Calu3 (cell line): ENCODE measurements at places on chromosomes 2 and 18.

DNA sequence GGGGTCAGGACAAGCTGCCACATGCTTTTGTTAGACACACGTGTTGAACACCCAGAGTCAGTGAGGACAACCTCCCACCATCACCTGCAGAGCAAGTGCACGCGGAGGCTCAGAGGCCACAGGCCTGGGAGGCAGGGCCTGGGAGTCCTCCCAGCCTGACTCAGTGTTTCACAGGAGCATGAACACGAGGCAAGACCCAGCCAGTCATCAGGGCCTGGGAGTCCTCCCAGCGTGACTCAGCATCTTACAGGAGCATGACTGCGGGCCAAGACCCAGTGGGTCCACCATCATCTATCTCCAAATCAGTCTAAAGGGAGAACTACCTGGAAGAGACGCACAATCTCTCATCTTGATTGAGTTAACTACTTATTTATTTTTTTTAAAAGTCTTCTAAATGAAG lies 112.6 kb upstream of the PXDN start:
- DNase-seq = no peak

DNA sequence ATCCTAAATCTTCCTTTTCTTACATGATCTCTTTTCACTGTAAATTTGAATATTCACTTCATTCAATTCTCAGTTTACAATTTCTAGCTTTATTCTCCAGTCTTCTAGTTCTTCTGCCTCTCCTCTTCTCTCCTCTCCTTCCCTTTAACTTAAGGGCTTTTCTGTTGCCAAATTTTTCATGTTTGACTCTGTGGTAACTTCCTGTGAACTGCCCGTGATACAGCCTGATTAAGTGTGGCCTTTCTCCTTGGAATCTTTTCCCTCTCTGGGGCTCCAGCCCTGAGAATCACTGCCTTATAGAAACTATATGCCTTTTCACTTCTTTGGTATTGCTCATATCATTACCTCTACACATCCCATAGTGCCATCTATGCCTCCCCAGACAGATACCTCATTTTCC lies 1923.8 kb upstream of the CELF4 start:
- no peak for DNase-seq

- DNase-seq = no peak
These were observed 199.2 kb upstream of the TNP1 start for GRCh38 chr2:217058791-217059755.

DNA sequence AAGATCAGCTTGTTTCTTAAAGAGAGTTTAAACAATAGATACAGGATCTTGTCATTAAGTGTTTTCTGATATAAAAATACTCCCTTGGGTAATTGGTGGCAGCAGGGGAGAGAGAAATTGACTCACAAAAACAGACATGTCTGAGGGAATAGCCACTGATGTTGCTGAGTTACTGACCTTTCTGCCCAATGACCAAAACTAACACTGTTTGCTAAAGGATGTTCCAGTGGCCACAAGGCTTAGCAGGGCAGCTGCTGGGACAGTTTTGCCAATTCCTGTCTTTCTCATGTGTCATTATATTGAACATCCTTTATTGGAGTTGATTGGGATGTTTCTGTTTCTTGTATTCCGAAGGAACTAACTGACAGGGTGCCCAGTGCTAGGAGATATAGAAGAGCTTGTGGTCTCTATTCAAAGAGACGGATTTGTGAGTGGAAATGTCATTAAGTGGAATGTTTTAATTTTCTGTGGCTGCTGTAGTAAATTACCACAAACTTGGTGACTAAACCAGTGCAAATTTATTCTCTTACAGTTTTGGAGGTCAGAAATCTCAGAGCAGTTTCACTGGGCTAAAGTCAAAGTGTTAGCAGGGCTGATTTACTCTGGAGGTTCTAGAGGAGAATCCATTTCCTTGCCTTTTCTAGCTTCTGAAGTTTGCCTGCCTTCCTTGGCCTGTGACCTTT lies 124.8 kb upstream of the RMDN2 start:
- no peak for DNase-seq

DNA sequence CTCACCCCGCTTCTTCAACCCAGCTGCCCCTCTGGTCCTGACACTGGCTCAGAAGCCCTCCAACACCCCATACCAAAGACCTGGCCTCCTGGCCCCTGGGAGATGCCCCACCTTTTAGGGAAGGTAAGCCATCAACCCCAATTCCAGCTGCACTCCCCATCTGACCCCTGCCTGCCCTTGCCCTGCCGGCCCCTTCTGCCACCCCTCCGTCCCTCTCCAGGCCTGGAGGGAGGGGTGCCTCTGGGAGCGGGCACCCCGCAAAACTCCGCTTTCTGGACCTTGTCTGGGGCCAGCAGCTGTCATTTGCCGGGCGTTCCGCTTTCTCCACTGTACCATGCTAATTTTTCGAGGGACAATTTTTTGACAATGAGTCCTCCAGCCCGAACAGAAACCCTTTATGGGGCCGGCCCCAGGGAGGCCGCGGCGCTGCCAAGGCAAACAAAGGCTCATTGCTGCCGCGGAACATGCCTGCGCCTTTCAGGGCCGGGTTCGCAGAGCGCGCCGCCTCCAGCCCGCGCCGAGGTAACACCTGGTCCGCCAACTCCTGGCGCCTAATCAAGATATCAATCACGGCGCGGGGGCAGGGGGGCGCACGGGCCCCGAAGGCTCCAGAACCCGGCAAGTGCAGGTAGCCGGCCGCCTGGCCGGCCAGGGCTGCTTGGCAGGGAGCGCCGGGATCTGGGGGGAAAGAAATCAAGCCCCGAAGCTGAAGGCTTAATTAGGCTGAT lies 96.0 kb downstream of the INHBB start:
- peak; percentile 65 for DNase-seq

DNA sequence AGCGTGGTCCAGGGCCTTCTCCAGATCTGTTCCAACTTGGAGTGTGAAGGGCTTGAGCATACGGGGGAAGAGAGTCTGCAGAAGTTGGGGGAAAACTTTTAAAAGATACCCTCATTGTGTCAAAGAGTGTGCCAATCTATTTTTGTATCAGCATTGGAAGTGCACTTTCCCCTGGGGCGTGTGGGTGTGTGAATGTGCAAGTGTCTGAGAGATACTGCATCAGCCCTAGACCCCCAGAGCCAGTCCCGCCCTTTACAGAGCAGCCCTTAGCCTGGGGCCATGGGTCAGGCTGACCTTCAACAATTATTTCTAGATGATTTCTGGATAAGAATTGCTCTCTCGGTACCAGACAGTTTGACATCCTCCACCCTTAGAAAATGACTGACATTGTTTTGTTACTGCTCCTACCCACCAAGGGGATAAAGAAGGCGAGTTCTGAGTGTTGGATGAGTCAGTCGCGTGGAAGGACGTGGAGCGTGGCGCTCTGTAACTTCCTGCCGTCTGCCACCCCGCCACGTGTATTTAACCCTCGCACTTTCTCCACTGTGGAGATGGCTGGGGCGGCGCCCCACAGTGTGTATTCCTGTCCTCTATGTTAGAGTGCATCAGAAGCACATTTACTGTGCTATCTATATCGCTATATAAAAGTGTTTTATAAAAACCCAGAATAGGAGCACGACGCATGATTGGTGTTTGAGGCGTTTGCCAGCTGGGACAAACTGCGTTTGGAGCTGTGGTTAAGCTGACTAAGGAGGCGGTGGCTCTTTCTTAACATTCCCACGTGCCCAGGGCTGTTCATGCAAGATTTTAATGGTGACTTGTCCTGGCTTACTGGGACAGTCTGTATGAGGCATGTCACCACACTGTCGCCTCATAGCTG lies 122.6 kb downstream of the CABLES1 start:
- DNase-seq = no peak

DNA sequence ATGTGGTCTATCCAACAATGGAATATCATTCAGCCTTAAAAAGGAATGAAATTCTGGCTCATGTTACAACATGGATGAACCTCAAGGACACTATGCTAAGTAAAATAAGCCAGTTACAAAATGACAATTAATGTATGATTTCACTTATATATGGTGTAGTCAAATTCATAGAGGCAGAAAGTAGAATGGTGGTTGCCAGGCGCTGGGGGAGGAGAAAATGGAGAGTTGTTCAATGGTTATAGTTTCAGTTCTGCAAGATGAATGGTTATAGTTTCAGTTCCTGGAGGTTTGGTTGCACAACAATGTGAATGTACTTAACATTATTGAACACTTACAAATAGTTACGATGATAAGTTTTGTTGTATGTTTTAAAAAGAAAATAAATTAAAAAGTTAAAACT lies 79.2 kb upstream of the IL1R2 start:
- no peak for DNase-seq

- no peak for DNase-seq
These were observed 11.4 kb upstream of the SRBD1 start for GRCh38 chr2:45622336-45623075.

DNA sequence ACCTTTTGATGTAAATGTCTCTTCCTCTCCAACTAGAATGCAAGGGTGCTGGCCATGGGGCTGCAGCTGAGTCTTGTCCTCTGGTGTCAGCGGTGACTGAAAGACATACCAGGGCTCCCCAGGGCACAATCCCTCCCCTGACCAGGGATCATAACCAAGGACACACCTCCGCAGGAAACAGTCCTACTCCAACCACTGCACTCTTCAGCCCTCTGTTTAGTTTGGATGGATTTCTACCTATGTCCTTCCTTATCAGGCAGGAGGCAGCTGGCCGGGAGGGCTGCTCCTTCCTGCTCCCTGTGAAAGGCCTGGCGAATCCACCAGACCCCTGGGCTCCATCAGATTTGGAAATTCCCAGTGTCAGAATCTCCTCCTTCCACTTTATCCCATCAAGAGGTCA lies 185.2 kb upstream of the ID2 start:
- DNase-seq = no peak

GRCh38 chr2:73821227-73821626 lies 7.5 kb upstream of the STAMBP start:
- no peak for DNase-seq

GRCh38 chr18:26424428-26425147 lies 123.8 kb downstream of the KCTD1 start:
- no peak for DNase-seq

DNA sequence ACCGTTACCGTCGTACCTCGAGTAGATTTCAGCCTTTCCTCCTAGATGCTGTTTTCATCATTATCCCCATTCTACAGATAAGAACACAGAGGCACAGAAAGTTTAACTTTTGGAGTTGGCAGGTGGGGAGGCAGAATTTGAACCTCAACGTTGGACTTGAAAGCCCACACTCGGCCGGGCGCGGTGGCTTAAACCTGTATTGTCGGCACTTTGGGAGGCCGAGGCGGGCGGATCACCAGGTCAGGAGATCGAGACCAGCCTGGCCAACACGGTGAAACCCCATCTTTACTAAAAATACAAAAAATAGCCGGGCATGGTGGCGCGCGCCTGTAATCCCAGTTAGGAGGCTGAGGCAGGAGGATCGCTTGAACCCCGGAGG lies 11.5 kb downstream of the CATIP start:
- DNase-seq = no peak

DNA sequence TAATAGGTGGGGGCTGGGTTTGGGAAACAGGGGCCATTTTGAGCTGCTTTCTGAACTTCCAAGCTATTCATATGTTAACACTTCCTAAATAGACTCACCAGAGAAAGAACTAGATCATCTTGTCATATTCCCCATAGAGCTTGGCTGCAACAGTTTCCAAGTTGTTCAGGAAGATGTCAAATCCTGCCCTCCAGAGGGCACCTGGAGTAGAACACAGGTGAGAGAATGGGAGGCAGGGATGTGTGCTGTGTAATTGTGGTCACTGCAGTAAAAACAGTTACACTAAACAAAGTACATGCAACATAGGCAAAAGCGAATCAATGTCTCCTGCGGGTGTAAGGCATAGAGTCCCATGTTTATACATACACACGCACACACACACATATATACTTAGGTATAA lies 34.5 kb upstream of the LRRC30 start:
- DNase-seq = no peak
